ENCODE measurements at places on chromosomes 1 and 21.

DNA sequence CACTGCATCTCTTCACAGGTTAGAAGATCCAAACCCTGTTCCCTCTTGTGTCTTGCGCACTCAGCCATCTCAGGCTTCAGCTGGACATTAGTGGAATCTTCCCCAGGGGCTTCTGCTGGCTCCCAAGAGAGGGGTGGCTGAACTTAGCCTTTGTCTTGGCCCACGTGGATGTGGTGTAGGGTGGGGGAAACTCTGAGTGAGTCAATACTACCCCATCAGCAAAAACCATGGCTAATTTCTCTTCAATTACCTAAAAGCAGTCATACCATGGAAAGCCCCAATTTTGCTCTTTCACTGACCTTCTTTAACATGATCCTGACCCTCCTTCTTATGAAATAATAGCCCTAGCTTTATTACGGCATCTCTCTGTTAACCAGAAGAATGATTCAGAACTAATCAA lies 72.5 kb upstream of the RAB3GAP2 start:
- no peak for DNase-seq

DNA sequence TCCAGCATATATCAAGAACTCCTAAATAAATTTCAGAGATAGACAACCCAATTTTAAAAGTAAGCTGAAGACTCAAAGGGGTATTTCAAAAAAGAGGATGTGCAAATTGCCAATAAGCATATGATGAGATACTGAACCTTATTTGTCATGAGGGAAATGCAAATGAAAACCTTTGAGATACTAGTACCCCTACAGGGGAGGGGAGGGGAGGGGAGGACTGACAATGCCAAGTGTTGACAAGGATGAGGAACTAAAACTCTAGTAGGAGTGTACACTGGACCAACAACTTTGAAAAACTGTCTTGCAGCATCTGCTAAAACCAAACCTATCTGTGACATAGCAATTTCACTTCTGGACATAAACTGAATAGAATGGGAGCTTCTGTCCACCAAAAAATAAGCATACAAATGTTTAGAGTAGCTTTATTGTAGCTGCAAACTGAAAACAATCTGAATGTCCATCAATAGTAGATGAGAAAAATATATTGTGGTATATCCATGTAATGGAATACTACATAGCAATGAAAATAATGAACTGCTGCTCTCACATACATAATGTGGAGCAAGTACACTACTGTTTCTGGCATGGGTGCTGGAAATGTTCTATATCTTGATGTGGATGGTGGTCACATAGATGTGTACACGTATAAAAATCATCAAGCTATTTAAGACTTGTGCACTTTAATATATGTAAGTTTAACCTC lies 57.2 kb downstream of the CDK18 start:
- no peak for DNase-seq

DNA sequence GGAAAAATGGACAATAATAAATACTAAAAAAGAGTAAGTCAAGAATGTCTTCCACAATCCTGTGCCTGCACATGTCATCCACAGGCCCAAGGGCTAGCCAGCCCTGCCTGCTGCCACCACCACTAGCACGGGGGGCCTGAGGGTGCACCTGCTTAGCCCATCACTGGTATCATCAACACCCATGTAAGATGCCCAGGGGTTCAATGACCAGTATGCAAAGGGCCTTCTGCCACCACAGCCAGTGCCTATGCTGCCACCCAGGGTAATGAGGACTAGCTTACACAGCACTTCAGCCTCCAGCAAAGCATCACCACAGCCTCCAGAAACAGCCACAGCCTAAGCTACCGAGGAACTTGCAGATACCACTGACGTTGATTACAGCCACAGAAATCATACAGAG lies 46.3 kb downstream of the POFUT2 start:
- DNase-seq: no peak

DNA sequence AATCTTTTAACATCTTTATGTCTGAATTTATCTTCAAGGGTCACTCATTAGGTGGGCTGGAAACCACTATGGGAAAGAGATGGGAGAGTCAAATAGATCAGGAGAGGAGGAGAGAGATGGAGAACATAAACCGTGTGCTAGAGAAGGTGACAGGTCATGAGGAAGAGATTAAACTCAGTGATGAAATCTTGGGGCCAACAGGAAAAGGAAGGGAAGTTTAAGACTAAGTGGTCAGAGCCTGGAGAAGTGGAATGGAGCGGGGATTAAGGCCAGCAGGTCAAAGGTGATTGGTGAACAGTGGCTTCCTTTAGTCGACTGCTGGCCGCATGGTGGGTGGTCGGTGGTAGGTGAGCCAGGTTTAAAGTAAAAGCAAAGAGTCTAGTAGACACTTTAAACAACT lies 169.3 kb upstream of the IVNS1ABP start:
- DNase-seq: no peak

GRCh38 chr1:41484402-41485241 lies at the start of gene EDN2:
EDN2 (minus strand) TSS chr1:41484683; CDS start chr1:41484601, 82 bp downstream.
- DNase-seq: peak; percentile 92

GRCh38 chr21:34700605-34701004 lies 31.8 kb downstream of the CLIC6 start:
- DNase-seq: no peak

DNA sequence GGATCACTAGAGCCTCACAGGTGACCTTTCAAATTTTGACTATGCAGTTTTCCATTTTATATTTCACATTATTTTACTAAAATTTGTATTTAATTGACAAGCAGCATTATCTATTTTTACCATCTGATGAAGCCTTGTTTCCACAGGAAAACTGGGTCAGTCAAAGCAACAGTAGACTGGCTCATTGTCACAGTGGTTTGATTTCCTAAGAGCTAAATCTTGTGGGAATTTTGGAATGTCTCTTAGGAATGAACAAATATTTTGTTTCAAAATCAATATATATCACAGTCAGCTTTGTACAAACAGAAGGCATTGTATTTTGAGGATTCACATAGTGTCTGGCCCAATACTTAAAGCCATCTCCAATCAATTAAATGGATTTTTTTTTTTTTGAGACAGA lies 152.6 kb upstream of the RNPC3 start:
- DNase-seq: no peak

DNA sequence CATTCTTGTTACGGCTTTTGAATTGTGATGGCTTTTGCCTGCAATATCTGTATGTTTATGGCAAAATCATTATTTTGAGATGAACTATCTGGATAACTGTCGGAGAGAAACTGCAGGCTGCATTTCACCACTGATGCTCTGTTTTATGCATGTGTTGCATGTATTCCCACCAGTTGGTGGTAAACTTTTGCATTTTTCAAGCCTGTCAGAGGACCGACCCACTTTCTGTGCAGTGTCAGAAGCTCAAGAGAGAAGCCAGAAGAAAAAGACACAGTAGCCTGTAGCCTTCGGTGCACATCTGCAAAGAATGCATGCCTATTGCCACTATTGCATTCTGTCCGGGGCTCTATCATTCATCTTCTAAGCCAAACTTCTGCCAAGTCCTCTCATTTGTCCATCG lies 41.6 kb downstream of the OLIG1 start:
- DNase-seq: no peak

DNA sequence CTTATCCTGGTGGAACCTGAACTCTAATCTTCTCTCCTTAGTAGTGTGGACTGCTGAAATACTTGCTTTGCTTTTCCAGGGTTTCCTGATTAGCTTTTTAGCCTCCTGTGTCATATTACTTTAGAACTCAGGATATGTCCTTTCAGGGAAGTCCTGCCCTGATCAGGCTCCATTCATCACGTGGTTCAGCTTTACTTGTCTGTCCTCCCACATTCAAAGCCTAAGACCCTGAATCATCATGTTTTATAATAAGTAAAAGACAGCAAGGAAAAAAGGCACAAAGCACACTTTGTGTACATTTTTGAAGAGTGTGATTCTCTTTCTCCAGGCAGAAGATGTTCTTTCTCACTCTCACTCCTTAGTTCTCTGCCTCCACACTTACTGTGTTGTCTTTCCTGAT lies 70.6 kb downstream of the PATJ start:
- DNase-seq: no peak

DNA sequence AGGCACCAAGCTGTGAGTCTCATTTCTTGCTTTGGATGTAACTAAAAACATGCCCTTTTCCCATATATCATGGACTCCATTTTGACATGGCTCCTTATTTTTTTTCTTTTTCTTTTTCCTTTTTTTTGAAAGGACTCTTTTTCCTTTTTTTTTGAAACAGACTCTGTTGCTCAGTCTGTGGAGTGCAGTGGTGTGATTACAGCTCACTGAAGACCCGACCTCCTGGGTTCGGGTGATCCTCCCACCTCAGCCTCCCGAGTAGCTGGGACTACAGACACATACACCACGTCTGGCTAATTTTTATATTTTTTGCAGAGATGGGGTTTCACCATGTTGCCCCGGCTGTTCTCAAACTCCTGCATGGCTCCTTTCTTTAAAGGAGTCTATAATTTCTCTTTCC lies 10.4 kb upstream of the SYCP1 start:
- DNase-seq: no peak

DNA sequence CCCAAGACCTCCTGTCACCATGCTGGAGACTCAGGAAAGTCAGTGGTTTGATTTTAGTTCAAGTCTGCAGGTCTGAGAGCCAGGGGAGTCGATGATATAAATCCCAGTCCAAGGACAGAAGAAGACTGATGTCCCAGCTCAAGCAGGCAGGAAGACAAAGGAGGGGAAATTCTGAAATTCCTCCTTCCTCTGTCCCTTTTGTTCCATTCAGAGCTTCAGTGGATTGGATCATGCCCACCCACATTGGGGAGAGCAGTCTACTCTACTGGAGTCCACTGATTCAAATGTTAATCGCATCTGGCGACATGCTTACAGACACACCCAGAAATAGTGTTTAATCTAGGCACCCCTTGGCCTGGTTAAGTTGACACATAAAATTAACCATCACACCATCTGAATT lies 7.2 kb upstream of the ADAMTS1 start:
- DNase-seq: no peak

DNA sequence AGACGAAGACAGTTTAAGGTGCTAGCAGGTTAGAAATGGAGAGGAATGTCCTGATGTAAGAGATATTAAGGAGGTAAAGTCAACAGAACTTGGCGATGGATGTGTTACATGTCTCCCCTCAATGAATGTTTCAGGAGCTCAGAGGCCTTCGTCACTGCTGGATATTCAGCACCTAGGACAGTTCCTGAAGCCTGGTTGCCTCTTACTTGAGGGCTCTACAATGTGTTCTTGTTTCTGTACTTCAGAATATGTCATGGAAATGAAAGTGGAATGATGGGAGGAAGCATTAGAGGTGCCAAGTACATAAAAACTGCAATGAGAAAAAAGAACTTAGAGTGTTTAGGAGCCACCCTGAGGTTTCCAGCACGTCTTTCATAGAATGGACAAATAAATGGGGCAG lies 17.7 kb downstream of the TNR start:
- no peak for DNase-seq

- DNase-seq: peak; percentile 6
These were observed 62.4 kb upstream of the DIRAS3 start for GRCh38 chr1:68112835-68113243.

DNA sequence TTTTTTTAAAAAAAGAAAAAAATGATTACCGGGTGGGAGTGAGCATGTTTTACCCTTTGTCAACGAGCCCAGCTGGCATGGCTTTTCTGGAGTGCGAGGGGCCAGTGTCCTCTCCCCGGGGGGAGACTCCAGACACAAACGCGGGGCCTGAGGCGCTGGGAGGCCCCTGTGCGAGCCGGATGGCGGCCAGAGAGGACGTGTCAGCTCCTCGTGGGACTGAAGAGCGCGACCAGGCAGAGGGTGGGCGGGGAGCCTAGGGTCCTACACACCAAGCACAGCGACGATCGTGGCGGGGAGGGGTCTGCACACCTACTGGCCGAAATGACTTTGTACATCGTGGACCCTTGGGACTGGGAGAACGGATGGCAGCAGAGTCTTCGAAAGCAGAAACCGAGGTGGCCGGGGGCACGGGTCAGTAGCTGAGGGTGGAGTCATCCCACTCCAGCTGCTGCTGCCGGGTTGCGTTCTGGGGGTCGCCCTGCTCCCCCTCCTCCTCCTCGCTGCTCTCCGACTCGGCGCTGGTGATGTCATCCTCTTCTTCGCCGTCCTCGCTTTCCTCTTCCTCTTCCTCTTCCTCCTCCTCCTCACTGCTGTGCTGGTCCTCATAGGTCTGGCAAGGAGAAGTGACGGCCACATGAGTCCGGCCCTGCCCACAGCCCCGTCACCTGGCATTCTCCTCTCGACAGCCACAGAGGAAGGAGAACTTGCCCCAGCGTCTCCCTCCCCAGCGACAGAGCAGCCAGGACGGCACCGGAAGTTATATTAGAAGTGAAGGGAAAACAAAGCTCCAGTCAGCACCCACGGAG lies 78.8 kb downstream of the PIK3CD start:
- DNase-seq: no peak

GRCh38 chr1:231236208-231236591 lies 4.8 kb upstream of the GNPAT start:
- no peak for DNase-seq

- DNase-seq: no peak
These were observed 29.9 kb downstream of the POFUT2 start for GRCh38 chr21:45257673-45258341.

DNA sequence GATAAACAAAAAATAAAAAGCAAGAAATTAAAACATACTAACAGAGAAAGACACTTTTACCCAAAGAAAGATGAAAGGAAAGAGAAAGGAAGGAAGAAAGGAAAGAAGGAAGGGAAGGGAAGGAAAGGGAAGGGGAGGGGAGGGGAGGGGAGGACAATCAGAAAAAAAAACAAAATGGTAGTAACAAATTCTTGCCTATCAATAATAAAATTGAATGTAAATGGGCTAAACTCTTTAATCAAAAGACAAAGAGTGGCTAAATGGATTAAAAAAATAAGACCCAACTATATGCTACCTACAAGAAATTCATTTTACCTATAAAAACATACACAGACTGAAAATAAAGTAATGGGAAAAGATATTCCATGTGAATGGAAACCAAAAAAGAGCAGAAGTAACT lies 372.9 kb upstream of the NFIA start:
- no peak for DNase-seq

GRCh38 chr1:110787328-110788071 lies 85.4 kb upstream of the CD53 start:
- no peak for DNase-seq

- peak; percentile 19 for DNase-seq
These were observed 44.9 kb downstream of the EVA1C start for GRCh38 chr21:32457360-32457840.

DNA sequence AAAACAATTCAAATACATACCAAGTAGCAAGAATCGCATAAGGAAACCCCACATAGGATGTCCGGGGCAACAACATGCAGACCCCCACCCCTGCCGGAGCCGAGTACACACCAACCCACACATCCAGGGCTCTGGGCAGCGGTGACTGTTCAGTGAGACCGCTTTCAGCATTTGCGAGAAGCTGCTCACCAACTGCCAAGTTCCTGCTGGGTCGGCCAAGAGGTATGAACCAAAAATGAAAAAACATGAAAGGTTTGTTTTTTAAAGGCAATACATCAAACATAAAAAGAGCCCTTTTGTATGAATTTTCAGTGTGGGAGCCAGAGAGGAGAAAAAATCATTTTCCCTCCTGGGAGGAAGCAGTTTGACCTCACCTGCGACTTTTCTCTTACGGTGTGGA lies 92.3 kb downstream of the SIM2 start:
- DNase-seq: no peak

DNA sequence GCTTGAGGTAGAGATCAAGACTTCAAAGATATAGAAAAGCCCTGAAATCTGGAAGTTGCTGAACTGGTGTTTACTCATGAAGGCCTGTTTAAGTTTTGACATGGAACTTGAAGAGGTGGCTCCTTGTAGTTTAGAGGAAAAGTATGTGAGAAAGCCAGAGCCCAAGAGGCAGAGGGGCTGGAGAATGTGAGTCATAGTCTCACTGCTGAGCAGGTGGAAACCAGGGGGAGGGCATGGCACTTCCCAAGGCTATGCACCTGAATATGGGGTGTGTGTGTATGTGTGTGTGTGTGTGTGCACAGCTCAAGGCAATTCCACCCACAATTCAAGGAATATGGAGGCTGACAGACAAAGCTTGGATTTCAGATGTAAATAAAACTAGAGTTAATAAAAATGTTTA lies 46.8 kb upstream of the C1orf198 start:
- no peak for DNase-seq

Data from NCI-H1105 treated with DMSO at 0.1 percent for 48 hours (cell line).